Right forelimb (tissue), 1 donor: ENCODE measurements at places on chromosomes 16 and 17.
A peak's percentile ranks its signal among the peaks of the same experiment; 100 is the strongest.

DNA sequence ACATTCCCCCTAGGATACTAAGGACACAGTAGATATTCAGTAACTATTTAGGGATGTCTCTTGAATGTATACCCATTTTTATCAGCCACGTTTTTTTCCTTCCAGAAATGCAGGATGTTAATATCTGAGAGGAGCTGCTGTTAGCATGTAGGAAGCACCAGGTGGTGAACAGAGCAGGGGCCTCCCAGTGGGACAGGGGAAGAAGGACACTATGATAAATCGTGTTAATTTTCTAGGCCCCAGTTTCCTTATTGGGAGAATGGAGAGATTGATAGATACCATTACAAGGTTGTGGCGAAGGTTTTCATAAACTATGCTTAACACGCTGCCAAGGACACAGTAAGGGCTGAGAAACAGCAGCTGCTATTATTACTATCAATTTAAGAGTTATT is 45.4 kb downstream of the PRSS54 start:
- DNase-seq: no peak

DNA sequence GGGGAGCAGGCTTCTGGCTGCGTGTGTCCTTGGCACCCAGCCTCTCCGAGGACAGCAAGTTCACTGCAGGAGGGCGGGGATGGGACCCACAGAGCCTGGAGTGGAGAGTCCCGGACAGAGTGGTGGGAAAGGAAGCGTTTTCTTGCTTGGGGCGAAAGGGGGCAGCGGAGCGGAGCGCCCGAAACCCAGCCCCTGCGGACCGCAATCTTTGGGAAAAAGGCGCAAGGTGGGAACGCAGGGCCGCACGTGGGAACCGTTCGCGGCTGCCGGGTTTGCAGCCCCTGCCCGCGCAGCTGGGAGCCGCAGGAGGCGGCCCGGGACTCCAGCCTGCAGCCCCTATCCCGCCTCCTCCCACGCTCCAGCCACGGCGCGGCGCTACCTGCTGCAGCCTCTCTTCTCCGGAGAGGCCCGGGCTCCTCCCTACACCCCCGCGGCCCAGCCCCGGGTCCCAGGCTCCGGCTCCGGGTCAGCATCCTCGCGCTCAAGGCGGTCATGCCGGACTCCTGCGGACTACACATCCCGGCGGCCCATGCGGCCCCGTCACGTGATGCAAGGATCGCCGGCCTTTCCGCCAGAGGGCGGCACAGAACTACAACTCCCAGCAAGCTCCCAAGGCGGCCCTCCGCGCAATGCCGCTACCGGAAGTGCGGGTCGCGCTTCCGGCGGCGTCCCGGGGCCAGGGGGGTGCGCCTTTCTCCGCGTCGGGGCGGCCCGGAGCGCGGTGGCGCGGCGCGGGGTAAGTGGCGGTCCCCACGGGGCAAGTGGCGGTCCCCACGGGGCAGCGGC is at the start of the genes NTHL1 and TSC2:
Gene NTHL1 (minus strand): TSS at position 505 of the 786 bp plus-strand sequence. CDS start 11 bp downstream, at position 494.
Gene TSC2 (plus strand): TSS at position 656 of the 786 bp plus-strand sequence. CDS start 631 bp downstream, outside the sequence.
- DNase-seq: peak; percentile 97

DNA sequence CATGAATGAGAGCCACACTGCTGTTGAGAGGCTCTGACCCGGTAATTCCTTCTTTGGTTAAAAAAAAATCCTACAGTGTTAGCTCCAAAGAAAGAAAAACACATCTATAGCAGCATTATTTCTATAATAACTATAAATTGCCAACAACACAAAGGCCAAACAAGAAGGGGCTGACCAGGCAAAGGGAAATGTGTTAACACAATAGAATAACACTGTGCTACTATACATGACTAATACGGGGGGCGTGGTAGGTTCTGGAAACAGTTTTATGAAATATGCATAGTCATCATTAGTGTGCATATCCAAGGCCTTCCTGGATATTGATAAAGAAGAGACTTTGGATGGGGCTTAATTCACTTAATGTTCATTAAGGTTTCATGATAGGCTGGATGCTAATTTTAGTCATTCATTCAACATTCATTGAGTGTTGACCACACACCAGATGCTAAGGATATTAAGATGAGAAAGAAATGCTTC is 50.0 kb upstream of the CCL1 start:
- DNase-seq: no peak

- no peak for DNase-seq
Observed at GRCh38 chr17:71114911-71115668, 945.8 kb downstream of the KCNJ2 start.

GRCh38 chr17:82632451-82632850 is 15.8 kb downstream of the WDR45B start:
- DNase-seq: no peak

DNA sequence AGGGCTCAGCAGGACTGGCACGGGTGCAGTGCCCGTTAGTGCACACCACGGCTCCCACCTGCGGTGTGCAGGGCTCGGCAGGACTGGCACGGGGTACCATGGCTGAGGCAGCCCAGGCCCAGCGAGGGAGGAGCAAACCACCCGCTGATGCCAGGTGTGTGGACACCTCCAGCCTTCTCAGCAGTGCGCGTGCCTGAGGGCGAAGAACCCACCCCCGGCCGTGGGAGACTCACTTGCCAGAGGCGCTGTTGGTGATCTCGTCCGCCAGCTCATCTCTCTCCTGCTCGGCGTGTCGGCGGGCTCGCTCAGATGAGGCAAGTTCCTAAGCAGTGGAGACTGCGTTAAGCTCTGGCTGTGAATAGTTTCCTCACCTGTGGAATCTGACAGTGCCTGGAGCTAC is 45.4 kb downstream of the NDEL1 start:
- no peak for DNase-seq

DNA sequence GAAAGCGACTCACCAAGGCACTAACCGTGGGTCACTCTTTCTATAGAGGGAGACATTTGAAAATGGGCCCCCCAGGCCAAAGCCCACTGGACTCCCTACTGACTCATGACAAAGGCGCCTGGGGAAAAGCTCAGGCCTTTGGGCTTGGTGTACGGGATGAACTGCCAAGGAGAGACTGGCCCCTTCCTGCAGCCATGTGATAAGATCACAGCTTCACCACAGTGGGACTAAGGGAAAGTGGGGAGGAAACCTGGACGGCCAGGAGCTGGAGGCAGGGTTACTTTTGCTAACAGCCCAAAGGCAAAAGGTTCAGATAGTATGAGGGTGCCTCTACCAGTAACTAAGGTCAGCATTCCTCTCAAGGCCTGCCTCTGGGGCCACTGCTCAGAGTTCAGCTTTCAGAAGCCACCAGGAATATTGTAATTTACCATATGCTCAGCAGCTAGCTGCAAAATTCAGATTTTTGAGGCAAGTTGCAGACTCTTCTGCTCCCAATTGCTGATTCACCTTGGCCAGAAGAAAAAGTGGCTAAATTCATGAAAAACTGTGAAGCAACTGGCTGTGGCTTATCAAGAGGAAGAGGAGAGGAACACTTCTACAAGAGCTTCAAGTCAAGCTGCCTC is 37.1 kb upstream of the SLC25A19 start:
- DNase-seq: no peak

DNA sequence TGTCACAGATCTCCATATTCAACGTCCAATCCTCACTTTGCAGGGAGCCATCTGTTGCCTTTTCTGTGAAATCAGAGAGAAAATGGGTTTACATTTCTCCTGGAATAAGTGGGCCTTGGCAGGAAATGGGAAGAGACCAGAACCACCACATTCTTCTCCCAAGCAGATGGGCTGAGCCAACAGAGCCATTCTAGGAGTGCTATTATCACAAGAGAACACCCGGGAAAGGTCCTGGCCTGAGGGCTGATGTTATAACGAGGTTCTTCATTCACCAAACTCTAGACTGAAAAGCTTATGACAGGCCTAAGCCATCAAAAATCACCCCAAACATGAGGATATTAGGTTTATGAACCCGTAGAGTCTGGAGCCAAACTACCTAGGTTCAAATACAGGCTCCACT is 64.7 kb downstream of the TOM1L2 start:
- no peak for DNase-seq

DNA sequence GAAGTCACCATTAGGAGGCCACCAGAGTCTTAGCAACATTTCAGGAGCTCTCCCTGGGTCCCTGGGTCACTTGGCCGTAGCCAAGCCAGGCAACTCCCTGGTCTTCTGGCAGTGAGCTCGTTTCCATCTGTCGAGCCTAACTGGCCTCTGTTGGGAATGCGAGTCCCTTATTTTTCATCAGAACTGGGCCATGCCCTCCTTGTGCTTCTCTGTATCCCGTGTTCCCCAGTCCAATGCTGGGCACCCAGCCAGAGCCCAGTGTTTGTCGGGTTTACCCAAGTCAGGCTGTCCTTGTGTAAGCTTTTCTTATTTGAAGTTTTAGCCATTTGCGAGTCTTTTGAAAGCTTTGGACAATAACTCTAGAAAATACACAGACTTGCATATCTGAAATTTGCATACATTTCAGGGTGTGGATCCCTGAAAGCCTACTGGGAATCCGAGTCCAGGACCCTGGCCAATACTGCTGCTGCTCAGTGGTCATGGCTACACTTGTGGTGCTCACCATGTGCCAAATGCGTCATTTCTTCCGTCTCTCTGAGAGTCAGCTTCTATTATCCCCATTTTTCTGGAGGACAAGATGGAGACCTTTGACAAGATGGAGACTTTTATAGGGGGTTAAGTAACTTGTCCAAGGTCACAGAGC is 81.6 kb upstream of the LGALS9 start:
- no peak for DNase-seq

- DNase-seq: no peak
Observed at GRCh38 chr17:1553354-1554266, 9.0 kb downstream of the PITPNA start.

GRCh38 chr17:33178681-33179080 is 114.4 kb downstream of the ASIC2 start:
- no peak for DNase-seq

DNA sequence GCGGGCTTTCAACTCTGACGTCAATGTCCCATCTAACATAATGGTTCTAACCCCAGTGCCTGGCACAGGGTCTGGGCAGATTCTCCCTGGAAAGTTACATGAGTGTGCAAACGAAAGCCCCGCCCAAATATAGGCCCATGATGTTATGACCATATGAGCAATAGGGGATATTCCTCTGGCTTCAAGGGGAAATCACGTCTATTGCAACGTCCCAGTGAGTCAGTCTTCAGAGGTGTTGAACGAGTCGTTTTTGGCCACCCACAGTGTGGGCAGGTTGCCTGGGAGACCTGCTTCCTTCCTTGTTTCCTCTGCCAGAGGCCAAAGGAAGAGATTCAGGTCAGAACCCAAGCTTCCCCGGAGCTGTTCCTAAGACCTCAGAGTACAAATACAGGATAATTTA is 30.3 kb downstream of the PIK3R5 start:
- no peak for DNase-seq

- no peak for DNase-seq
Observed at GRCh38 chr17:27669850-27670249, 38.9 kb downstream of the LGALS9 start.

DNA sequence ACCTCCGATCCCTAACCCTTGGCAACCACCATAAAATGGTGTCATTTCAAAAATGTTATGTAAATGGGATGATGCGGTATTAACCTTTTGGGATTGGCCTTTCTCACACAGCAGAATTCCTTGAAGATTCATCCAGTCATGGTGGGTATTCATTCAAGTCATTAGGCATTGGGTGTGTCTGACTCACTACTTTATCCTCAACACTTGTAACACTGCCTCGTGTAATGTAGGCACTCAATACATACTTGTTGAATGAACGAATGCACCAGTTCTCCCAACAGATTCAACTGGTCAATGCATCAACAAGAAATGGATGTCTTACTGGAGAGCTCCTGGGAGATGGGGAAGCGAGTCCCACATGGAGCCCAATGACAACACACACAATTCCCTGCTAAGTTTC is 21.8 kb upstream of the GAN start:
- no peak for DNase-seq

DNA sequence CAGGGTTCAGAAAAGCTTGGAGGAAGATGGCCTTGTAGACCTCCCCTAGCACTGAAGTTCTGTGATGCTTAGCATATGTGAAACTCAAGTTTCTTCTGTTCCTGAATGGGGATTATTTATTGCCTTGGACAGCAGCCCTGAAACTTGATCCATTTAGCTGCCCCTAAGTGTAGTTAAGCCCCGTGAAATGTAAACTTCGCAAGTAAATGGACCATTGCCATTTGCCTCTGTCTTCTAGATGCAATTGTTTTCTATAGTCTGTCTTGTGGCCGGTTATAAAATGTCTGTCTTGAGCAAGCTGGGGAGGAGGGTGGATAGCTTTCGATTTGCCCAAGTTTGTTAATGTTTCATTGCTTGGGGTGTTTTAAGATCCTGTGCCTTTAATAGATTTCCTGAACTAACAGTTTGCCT is 261.8 kb downstream of the CDH13 start:
- no peak for DNase-seq

GRCh38 chr17:69593716-69594115 is 179.2 kb downstream of the MAP2K6 start:
- DNase-seq: no peak

DNA sequence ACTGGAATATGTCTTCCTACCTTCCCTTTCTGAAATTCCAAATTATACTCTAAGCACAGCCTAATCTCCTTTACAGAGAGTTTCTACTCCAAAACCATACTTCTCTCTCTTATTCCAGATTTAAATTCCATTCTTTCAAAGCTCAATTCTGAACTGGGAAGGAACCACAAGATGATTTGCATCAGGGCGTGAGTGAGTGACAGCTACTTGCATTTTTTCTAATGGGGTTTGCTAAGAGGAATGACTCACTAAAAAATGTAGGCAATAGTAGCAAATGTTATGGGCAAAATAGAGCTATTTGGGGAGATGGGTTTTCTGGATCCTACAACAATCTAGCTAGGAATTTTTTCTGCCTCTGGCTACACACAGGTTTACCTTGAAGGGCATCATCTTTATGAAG is 244.6 kb upstream of the PSMD7 start:
- DNase-seq: no peak

DNA sequence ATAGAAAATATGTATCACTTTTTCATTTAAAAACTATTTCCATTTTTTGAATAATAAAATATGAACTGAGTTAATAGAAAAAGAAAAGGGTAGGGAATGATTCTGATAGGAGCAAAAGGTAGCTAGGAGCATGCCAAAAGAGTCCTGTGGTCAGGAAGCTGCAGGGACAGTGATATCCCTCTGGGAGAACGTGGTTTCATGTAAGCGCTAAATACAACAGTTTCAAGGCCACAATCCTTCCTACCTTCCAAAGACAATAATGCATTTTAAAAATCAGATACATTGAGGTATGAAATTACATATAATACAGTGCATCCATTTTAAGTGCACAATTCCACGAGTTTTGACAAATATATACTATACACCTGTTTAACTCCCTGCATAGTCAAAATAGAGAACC is 55.8 kb downstream of the CCDC182 start:
- DNase-seq: no peak

- DNase-seq: no peak
Observed at GRCh38 chr17:76593959-76594358, 8.3 kb upstream of the ST6GALNAC2 start.

GRCh38 chr16:15598648-15599190 is 44.2 kb downstream of the MARF1 start:
- no peak for DNase-seq

DNA sequence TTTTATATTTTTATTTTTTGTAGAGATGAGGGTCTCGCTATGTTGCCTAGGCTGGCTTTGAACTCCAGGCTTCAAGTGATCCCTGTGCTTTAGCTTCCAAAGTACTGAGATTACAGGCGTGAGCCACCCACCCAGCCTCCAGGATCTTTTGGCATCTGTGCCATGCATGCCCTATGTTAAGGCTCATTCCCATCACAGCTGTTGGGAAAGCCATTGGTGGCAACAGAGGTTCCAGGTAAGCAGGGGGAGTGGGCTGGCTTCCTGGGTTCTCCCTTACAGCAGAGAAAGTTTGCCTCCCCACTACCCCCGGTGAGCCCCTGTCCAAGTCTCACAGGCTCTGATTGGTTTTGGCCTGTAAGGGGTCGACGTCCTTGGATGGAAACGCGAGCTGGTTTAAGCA is 8.9 kb upstream of the MRTFB start:
- DNase-seq: no peak
